ENCODE measurements at places on chromosomes 11 and 22.
A peak's percentile ranks its signal among the peaks of the same experiment; 100 is the strongest.

DNA sequence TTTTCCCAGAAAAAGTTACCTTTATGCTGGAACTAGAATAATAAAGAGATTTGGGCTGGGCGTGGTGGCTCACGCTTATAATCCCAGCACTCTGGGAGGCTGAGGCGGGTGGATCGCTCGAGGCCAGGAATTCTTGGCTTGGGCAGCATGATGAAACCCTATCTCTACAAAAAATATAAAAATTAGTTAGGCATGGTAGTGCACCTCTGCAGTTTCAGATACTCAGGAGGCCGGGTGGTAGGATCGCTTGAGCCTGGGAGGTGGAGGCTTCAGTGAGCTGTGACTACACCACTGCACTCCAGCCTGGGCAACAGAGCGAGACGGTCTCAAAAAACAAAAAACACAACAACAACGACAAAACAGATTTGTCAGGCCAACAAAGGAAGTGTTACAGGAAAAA, 119.3 kb upstream of the OR9Q1 start:
- no peaks in the 10 kb centered on the region for H3K4me1 ChIP-seq
- H3K4me3 ChIP-seq: no peak overlapping the region
- no peak for DNase-seq
- H3K36me3 ChIP-seq: no peaks in the 10 kb centered on the region

DNA sequence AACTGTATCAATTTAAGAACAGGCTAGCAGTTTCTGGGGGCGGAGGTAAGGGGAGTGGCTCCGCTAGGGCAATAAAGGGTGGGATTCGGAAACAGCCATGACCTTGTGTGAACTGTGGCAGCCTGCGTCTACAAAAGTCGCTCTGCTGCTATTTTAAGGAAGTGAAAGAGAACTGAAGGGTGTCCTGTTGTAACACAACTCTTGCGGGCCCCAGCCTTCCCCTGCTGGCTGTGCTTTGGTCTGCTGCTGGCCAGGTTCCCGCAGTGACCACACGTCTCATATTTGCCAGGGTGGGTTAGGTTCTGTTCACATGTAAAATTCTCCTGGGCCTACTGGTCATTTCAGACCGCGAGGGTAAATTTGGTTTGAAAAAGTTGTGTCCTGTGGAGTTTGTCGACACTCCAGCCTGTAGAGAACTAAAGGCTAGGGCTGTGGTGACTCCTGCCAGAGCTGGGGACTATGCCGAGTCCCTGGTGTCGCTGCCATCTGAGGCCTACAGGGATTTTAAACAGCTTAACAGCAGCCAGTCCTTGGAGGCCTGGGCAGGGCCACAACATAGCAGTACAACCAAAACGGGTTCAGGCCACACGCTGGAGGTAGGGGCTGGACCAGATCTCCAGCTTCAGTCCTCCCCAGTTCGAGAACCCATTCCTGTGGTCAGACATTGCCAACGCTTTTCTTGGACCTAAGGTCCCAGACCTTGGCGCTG, 1.1 kb upstream of the PPFIBP2 start:
- H3K4me3 ChIP-seq: peak overlapping the region; percentile 82
- H3K4me1 ChIP-seq: peaks cover 27% of the 10 kb centered on the region
- H3K27me3 ChIP-seq: no peaks in the 10 kb centered on the region
- no peaks in the 10 kb centered on the region for H3K36me3 ChIP-seq

- no peaks in the 10 kb centered on the region for H3K27me3 ChIP-seq
- no peak overlapping the region for H3K4me3 ChIP-seq
- H3K36me3 ChIP-seq: no peaks in the 10 kb centered on the region
- no peaks in the 10 kb centered on the region for H3K4me1 ChIP-seq
- H3K27ac ChIP-seq: no peak overlapping the region
- DNase-seq: no peak
These were observed 52.3 kb downstream of the TST start for GRCh38 chr22:36966851-36967540.

GRCh38 chr11:74744277-74744676, 4.4 kb upstream of the RNF169 start:
- no peaks in the 10 kb centered on the region for H3K27me3 ChIP-seq
- H3K27ac ChIP-seq: no peak overlapping the region
- no peak for DNase-seq
- no peaks in the 10 kb centered on the region for H3K36me3 ChIP-seq

DNA sequence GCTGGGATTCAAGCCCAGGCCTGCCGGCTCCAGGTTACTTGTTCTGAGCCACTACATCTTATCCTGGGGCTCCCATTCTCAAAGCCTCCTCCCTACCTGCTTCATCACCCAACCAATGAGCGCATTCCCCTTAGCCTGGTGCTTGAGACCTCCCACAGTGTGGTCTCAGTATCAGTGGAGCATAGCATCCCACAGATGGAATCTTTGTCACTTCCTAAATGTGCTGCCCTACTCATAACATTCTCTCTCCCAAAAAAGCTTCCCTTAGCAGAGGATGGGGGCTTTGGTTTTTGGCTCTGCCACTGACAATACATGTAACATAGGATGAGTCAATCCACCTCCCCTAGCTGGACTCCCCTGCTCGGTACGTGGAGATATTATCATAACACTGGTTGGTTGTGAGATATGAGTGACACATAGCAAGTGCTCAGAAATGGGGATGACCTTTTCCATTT, 28.8 kb downstream of the TEAD1 start:
- no peak overlapping the region for H3K4me3 ChIP-seq
- DNase-seq: no peak
- H3K36me3 ChIP-seq: no peaks in the 10 kb centered on the region

GRCh38 chr22:40509401-40510134, 127.0 kb downstream of the MRTFA start:
- no peak overlapping the region for H3K27ac ChIP-seq
- no peaks in the 10 kb centered on the region for H3K27me3 ChIP-seq
- H3K4me1 ChIP-seq: 0 out of 2 replicates have a peak, but pooled peaks cover 5% of the 10 kb centered on the region
- no peaks in the 10 kb centered on the region for H3K36me3 ChIP-seq
- H3K4me3 ChIP-seq: no peak overlapping the region

All from MM.1S (cell line).